ENCODE measurements at places on chromosomes 7 and 10.

DNA sequence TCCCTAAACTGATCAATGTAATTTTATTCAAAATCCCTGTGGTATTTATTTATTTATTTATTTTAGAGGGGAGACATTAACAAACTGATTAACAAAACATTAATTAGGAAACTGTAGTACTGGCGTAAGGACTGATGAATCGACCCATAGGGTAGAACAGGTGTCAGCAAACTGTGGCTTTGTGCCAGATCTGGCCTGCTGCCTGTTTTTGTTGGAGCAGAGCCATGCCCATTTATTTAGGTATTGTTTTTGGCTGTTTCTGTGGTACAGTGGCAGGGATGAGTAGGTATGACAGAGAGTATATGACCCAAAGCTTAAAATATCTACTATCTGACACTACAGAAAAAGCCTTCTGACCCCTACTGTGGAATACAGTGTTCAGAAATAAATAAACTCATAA is 332.5 kb upstream of the ETV1 start:
- DNase-seq: no peak

- DNase-seq: no peak
These were observed 183.7 kb upstream of the FEZF1 start for GRCh38 chr7:122488241-122488640.

GRCh38 chr7:137718355-137718754 is 128.4 kb downstream of the DGKI start:
- no peak for DNase-seq

- DNase-seq: no peak
These were observed 212.6 kb upstream of the SP4 start for GRCh38 chr7:21215307-21215706.

DNA sequence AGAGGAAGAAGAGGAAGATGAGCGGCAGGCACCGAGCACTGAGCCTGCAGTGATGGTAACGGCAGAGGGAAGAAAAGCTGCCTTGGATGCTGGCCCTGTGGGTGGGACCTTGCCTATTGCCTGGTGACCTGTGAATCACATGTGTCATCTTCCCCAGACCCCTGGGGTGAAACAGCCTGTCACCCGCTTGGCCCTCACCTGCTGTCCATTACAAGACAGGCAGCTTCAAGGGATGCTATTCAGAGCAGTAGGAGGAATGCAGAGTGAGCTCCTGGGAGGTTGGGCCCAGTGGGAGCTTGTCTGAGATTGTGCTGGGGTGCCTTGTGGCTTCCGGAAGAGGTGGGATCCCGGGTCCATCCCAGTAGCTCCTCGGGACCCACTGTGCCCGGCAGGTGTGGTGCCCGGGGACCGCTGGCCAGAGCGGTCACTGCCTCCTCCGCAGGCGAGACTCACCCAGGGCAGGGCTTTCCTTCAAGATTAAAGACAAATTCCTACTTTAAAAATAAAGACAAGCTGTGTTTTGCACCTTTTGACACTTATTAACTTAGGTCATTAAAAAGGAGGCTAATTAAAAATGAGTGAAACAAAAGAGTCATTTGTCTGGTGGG is 440.2 kb upstream of the MKI67 start:
- no peak for DNase-seq

- no peak for DNase-seq
These were observed 21.1 kb upstream of the ABCC2 start for GRCh38 chr10:99761365-99761764.

DNA sequence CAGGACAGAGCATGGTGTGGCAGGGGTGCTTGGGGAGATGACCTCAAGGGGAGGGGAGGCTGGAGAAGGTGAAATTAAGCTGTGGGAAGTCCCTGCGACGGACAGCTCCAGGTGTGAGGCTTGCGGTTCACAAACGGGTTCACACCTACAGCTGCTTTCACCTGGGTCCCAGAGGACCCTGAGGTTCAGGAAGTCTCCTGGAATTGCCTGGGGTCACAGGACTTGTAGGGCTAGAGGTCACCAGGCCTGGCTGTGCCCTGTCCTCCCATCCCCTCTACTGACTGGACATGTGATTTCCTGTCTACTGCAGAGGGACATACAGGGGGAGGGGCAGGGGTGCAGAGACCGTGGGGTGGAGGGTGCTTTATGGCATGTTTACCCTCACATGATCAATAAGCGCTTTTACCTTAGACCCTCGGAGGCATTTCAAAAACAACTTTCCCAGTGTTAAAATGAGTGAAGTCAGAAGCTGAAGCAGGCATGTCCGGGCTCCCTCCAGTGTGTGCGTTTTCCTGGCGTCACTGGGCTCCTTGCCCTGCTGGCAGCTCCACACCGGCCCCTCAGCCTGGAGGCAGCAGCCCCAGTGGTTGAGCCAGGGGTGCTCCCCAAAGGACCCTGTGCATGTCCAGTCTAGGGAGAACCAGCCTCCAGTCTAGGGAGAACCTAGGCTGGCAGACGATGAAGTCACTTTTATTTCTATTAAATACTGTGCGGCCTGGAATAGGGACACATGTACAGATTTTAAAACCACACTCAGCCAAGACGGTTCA is 66.6 kb upstream of the IGFBP3 start:
- DNase-seq: no peak

GRCh38 chr7:151409667-151410404 is at the start of gene WDR86:
Gene WDR86, minus strand, starts transcription at chr7:151410038. Its CDS starts 449 bp downstream, at chr7:151409589.
- no peak for DNase-seq

GRCh38 chr10:105148921-105149320 is 507.8 kb downstream of the SORCS3 start:
- DNase-seq: no peak

DNA sequence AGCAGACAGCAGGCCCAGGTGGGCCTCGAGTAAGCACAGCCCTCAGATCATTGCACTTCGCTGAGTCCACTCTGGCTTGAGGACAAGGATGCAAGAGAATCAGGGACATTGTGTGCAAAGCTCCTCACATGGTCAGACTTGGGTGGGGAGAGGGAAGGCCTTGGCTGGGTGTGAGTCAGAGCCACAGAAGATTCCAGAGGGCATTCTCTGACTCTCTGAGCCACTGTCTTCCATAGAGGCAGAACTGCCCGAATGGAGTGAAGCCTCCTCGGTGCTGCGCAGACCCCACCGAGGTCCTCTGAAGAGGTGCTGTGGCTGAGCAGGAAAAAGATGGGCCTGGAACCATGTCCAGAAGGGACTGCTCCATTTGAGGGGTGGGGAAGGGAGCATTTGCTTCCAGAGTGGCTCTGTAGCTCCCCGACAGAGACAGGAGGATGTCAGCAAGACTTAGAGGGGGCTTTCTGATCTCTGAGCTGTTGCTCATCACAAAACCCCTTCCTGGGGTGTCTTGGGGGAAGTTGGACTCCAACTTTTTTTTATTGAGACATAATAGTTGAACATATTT is 120.8 kb downstream of the PTPN20 start:
- DNase-seq: no peak

DNA sequence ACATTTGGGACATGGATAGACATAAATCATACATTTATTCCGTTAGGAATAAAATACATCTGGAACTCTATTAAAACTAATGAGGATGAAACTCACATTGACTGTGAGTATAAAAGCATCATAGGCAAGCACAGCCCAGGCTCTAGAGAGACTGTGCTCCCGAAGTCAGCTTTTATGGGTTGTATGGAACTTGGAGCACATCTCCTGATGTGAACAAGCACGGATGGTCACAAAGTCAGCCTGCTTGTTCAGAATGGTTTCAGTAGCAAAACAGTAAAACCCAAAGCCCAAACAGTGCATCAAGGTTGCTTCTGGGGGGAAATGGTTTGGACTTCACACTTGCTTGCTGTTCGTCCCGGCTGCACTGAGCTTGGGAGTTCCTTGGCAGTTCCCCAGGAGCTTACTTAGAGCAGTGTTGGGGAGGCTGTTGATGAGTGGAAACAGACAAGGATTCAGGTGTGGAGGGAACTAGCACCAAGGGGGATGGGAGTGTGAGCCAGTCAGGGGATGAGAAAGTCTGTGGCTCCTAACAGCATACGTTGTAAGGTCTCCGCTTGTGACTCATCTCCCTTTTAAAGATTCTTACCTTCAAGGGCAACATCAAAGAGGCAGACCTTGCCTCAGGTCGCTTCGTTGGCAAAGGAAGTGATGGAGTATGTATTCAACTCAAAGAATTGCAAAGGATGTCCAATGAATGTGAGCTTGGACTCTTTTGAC is 19.7 kb upstream of the ITGA8 start:
- DNase-seq: no peak

DNA sequence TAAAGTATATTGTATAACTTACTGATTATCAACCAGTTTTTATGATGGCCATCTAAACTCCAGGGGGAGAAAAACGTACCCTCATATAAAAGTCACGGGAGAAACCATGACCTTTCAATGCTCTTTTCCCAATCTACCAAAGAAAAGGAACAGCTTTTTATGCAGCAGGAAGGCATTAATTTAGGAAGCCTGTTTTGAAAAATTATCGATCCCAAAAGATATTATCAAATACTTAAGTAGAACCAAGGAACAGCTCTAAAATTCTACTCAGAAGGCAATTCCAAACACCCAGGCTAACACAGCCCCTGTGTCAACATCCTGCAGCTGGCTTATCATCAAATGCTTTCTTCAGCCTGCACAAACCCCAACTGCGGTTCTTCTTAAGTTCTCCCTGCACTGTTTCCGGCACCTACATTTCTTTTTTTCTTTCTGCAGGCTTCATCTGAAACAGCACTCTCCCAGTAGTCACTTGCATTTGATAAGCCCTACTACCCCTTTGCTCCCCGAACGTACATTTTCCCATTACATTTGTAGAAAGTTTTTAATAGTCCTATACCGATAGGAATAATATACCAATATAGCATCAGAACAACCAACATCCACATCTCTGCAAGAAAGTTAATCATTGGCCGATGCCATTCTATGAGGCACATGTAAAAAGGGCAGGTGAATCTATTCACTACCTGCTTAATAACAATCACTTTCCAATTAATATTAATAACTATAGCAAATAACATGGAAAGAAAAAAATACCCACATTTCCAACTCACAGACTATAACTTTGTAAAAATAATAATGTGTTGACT is 47.9 kb downstream of the PIP4K2A start:
- no peak for DNase-seq

DNA sequence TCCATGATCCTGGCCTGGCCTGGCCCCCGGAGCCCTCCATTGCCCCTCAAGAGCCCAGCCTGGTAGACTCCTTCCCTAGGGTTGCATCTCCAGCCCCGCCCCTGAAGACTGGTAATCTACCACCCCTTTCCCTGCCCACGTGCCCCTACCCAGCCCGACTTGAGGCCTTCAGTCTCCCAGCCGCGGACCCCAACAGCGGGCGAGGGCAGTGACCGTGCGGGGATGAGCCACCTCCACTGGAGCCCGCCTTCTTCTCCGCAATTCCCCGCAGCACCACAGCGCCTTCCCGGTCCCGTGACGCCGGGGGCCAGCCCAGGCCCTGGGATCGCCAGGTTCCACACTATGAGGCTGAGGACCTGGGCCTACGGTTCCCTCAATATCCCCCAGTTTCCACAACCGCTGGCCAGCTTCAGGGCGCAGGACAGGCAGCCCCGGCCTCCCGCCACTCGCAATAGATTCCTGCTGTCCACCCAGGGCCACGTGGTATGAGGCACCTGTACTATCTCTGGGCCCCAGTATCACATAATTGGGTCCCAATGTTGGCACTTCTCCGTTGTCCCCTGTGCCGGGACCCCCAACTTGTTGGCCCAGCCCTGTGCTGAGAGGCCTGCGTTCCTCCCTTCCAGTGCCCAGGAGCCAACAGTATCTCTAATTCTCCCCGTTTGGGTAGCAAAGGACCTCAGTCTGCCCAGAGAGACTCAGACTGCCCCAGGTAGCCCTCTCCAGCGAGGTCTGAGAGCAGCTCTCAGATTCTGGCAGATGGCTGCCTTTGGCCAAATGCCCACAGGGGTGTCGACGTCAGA is 1.1 kb upstream of the GPRIN2 start:
- DNase-seq: no peak

GRCh38 chr10:61964059-61964709 is 62.7 kb downstream of the ARID5B start:
- DNase-seq: no peak

DNA sequence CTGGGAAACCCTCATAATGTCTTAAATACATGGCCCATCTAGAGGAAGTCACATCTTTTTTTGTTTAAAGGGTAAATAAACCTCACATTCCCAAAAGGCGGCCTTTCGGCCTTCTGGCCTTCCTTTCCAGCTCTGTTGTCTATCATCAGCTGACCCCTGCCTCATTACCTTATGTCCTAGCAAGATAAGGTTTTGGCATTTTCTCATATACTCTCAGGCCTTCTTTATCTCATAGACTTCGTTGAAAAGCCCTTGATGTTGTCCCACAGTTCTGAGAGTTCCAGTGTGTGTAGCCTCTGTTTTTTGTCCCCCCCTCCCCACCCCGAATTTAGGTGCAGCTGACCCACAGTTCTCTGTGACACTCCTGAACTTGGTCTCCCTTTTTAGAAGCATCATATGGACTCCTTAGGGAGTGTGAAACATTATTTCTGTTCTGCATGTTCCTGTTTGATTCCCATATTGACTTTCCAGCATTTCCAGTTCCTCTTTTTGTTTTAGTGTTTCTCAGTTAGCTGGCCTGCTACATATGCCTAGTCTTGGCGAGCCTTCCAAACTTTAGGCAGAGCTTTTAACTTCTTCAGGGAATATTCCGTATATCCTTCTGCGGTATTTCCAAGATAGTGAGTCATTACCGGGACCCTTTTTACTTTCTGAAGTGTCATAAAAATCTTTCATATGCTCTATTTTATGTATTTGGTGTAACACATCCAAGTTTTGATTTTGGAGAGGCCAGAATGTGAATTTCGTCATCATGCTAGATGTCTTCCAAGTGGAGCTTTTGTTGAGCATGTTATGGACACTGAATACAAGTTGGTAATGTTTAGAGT is 138.5 kb downstream of the LRRC4 start:
- no peak for DNase-seq

- DNase-seq: no peak
These were observed 12.8 kb upstream of the FFAR4 start for GRCh38 chr10:93553482-93554315.

GRCh38 chr7:131544021-131544420 is 12.4 kb downstream of the PODXL start:
- DNase-seq: no peak

DNA sequence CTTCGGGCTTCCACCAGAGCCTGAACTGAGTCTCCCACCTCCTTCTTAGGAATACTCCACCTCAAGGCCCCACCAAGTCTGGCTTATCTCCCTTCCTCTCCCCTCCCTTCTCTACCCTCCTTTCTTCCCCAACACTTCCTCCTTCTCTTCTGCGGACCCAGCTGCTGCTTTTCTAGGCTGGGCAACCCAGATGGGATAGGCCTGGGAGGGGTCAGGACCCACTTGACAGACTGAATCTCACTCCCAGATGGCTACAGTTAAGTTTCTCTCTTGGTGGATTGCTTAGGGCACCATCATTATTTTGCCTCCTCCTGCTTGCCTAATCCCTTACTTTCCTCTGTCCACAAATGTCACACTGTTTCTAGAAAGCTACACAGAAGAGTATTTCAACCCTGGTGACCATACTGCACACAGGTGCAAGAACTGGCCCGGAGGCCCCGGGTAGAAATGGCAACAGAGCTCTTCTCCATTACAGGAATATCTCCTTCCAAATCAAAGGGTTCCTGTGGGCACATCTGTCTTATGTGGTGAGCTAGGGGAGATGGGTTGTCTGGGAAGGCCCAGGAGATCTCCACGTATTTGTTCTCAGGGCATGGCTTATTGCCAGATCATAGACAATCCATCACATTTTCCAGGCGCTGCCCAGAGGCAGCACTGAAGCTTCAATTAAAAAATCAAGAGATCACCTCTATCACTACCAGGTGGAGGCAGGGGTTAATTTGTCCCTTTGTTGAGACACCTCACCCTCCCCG is 5.1 kb upstream of the HOXA11 start:
- no peak for DNase-seq

- no peak for DNase-seq
These were observed 2.3 kb downstream of the DNMBP start for GRCh38 chr10:100007231-100008141.

GRCh38 chr7:1360521-1360971 is 98.7 kb downstream of the MICALL2 start:
- DNase-seq: no peak

Data from amygdala (tissue), 56 donors.